Fibroblast of lung (primary cell): ENCODE measurements at places on chromosomes 11 and 22. TPM values are rescaled to one million over a fixed set of nuclear protein-coding genes. Genes with fewer than 3 reads are reported as not detected.

DNA sequence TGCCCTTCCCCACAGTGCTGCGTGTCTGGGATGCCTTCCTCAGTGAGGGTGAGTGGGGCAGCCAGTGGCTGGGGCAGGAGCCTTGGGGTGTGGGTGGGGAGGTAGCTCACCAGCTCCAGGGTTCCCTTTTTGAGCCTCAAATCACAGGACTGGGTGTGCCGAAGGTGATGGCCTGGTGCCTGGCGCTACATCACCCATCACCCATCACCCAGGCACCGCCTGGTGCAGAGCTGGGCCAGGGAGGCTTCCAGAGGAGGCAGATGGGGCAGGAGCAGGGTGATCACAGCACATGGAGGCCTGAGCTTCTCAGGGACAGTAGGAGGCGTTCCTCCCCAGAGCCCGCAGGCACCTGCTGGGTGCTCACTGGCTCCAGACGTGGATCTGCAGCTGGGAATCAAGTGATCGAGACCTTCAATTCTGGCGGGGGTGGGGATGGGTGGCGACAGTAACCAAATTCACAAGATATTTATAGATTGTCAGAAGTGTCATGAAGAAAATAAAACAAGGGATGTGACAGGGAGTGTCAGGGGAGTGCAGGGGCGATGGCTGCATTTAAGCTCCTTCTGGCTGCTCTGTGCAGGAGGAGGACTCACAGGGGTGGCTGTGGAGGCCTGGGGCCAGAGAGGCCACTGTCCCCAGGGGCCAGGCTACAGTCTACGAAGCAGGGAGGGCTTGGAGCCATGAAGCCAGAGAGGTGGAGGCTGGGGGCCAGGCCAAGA lies 3.2 kb downstream of the TBC1D10C start:
- H3K27ac ChIP-seq: no peak overlapping the region
- H3K4me1 ChIP-seq: no peaks in the 10 kb centered on the region
- H3K36me3 ChIP-seq: no peaks in the 10 kb centered on the region
- DNase-seq: no peak
- no peak overlapping the region for H3K4me3 ChIP-seq
- peaks cover 21% of the 10 kb centered on the region for H3K27me3 ChIP-seq

DNA sequence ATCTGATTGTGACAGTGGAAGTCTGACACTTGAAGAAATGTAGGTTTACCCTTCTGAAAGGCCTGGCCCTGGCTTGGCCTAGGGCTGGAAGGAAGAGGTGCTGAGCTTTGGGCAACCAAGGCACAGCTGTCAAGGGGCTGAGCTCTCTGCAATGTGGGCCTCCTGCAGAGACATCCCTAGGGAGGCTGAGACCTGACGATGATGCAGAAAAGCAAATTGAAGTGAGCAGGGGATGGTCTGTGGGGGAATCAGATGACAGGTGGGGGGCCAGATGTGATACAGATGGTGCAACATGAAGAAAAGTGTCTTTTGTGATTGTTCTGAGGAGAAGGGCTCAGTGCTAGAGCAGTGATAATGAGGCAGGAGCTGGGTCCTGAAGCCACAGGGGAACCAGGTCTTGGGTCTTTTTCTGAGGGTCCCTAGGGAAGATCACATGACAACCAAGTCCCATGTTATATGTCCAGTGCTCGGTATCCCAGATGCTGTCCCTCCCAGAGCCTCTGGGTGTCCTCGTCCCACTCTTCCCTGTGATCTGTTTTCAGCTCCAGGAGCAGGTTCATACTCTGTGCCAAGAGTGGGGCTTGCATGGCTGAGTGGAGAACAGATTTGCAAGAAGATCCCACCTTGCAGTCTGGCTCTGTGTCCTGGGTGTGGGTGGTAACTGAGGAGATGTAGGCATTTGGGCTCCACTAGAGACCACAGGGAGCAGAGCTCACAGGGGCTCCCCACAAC lies 79.9 kb upstream of the VPREB1 start:
- H3K27ac ChIP-seq: no peak overlapping the region
- no peaks in the 10 kb centered on the region for H3K36me3 ChIP-seq
- H3K27me3 ChIP-seq: no peaks in the 10 kb centered on the region
- no peak for DNase-seq
- no peaks in the 10 kb centered on the region for H3K4me1 ChIP-seq
- H3K4me3 ChIP-seq: no peak overlapping the region

- no peaks in the 10 kb centered on the region for H3K36me3 ChIP-seq
- DNase-seq: no peak
- no peaks in the 10 kb centered on the region for H3K4me1 ChIP-seq
- no peak overlapping the region for H3K27ac ChIP-seq
- H3K27me3 ChIP-seq: peaks cover 26% of the 10 kb centered on the region
Measured at GRCh38 chr11:44875037-44875436, 75.6 kb downstream of the TP53I11 start.

DNA sequence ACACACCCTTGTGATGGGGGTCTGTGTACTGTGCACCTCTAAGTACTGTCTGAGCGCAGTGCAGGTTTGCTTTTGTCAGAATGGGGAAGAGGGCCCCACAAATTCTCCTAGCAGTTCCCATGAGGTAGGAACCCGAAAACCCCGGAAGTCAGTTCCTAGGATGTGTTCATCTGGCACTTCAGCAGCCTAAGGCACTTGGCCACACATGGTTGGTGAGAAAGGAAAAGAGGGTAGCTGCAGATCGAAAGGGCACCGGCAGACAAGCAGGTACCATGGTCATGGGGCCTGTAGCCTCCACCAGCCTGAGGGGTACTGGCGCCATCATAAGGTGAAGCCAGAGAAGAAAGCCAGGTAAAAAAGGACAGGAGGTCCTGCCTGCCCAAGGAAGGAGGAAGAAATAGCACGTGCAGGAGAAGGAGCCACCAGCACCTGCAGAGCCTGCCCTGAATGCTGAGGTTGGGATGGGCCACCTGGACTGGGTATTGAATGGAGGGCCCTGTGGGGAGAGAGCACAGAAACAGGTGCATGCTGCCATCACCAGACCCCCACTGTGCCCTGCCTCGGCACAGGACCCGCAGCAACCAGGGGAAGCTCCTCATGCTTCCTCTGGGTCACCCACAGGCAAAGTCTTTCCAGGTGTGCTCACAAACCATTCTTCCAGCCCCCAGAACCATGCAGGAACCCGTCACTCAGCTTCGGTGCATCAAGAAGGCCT lies 8.1 kb upstream of the CASTOR1 start:
- no peak for DNase-seq
- H3K36me3 ChIP-seq: peaks cover 28% of the 10 kb centered on the region
- no peak overlapping the region for H3K4me3 ChIP-seq
- H3K4me1 ChIP-seq: peaks cover 6% of the 10 kb centered on the region
- H3K27ac ChIP-seq: no peak overlapping the region

- H3K4me3 ChIP-seq: no peak overlapping the region
- H3K36me3 ChIP-seq: no peaks in the 10 kb centered on the region
- no peaks in the 10 kb centered on the region for H3K27me3 ChIP-seq
- no peak overlapping the region for H3K27ac ChIP-seq
- H3K4me1 ChIP-seq: no peaks in the 10 kb centered on the region
- DNase-seq: peak; percentile 65
Measured at GRCh38 chr11:78380615-78381051, 37.0 kb downstream of the GAB2 start.

DNA sequence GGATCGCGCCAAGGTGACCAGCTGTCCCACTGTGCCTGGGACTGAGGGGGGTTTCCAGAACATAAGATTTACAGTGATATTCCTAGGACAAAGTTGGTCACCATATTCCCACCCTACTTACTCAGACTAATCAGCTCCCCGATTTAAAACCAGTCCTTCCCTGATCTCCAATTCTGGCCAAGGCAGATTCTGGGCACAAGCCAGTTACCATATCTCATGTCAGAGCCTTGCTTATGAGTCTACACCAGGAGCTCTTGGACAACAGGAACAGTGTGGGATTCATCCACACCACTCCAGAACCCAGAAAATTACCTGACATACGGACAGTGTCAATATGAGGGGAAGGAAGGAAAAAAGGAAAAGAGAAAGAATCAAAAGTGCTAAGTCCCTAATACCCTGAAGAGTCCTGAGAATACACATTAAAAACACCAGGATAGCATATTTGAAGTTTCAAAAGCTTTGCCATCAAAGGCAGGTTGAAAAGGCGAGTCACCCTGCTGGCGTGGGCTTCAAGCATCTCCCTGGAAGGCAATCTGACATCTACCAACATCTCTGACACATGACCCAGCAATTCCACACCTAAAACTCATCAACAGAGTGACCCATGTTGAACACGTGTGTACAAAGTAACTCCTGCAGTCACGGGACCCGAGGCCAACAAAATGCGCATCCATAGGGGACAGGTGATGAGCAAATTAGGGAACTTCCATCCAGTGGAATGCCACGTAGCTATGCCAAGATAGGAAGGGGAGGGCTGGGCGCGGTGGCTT lies 8.0 kb upstream of the IL2RB start:
- no peak overlapping the region for H3K27ac ChIP-seq
- no peaks in the 10 kb centered on the region for H3K36me3 ChIP-seq
- no peak overlapping the region for H3K4me3 ChIP-seq
- H3K4me1 ChIP-seq: no peaks in the 10 kb centered on the region
- H3K27me3 ChIP-seq: peaks cover 8% of the 10 kb centered on the region

DNA sequence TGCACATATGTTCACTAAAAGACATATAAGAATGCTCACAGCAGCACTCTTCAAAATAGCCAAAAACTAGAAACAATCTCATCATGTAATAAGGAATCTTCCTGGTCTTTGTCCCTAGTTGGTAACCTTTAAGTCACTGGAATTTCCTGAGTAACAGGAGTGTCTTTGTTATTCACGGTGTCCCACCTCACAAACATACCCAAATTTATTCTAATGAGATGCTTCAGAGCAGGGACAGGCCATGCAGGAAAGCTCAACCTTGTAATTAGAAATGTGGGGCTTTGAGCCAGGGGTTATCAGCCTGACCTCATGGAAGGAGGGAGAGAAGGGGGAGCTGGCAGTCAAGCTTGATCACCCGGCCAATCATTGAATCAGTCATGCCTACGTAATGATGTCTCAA lies 40.3 kb upstream of the NFRKB start:
- H3K27me3 ChIP-seq: no peaks in the 10 kb centered on the region
- no peak overlapping the region for H3K27ac ChIP-seq
- H3K36me3 ChIP-seq: peaks cover 3% of the 10 kb centered on the region
- DNase-seq: no peak
- H3K4me1 ChIP-seq: no peaks in the 10 kb centered on the region

- no peak for DNase-seq
- no peaks in the 10 kb centered on the region for H3K27me3 ChIP-seq
- H3K4me1 ChIP-seq: peaks cover 24% of the 10 kb centered on the region
- no peaks in the 10 kb centered on the region for H3K36me3 ChIP-seq
- no peak overlapping the region for H3K27ac ChIP-seq
Measured at GRCh38 chr22:37192204-37192603, 4.2 kb upstream of the C1QTNF6 start.

DNA sequence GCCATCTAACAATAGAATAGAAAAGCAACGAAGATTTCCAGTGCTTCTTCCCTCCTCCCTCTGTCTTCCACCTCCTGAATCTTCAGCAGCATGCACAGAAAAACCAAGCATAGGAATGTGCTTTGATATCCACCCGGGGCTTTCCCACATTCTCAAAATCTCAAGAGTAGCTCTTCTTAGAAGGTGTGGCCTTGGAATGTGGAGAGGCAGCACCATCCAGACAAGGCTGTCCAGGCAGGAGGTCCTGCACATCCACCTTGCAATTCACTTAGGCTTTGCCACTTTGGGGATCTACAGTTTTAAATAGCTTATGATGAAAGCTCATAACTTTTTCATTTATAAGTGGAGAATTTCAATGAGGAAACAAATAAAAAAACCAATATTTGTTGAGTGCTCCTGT lies 72.9 kb downstream of the KIRREL3 start:
- no peaks in the 10 kb centered on the region for H3K27me3 ChIP-seq
- H3K4me1 ChIP-seq: peaks cover 5% of the 10 kb centered on the region
- no peak for DNase-seq
- no peaks in the 10 kb centered on the region for H3K36me3 ChIP-seq
- no peak overlapping the region for H3K27ac ChIP-seq

DNA sequence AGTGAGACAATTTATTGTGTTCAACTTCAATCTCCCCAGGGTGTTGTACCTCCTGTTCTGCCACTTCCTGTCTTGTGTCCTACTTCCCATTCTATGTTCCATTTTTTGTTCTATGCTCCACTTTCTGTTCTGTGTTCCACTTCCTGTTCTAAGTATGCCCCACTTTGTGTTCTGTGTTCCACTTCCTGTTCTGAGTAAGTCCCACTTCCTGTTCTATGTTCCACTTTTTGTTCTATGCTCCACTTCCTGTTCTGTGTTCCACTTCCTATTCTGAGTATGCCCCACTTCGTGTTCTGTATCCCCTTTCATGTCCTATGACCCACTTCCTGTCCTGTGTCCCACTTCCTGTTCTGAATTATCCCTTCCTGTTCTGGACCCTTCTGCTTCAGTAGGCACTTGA lies 732.7 kb downstream of the TBC1D22A start:
- no peaks in the 10 kb centered on the region for H3K4me1 ChIP-seq
- H3K27ac ChIP-seq: no peak overlapping the region

DNA sequence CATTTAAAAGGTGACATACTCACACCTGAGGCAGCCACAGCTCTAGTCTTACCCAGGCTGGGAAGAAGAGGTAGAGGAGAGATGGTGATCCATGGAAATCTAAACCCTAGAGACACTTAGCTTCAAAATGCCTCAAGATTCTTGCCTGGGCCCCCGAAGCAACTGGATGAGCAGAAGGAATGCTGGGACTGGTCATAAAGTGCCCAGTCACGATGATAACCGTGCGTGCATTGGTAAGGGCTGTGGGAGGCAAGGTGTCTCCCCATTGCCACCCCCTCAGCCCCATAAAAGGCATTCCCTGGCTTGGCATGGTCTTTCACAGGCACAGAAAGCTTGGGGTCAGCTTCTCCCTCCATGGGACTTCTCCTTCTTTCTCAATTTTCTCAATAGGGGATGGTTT lies 144.5 kb downstream of the DSCAML1 start:
- no peaks in the 10 kb centered on the region for H3K36me3 ChIP-seq
- DNase-seq: no peak
- no peak overlapping the region for H3K4me3 ChIP-seq
- no peaks in the 10 kb centered on the region for H3K27me3 ChIP-seq
- no peaks in the 10 kb centered on the region for H3K4me1 ChIP-seq

DNA sequence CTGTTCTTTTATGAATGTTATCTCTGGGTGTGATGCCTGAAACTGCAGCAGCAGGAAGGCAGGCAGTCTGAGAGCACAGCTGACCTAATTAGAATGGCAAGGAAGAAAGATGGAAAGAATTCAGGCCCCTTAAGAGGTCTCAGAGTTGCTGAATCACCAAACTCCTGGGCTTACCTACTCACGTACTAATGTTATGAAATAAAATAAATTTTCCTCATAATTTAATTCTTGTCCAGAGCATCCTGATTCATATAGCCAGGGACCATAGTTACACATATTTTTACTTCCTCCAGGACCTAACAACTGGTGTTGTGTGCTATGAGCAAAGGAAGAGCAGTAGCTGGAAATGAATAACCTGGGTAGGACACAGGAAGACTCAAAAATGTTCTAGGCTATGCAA lies 41.9 kb downstream of the SNX19 start:
- no peaks in the 10 kb centered on the region for H3K27me3 ChIP-seq
- no peak overlapping the region for H3K4me3 ChIP-seq
- H3K4me1 ChIP-seq: peaks cover 11% of the 10 kb centered on the region
- peak overlapping the region; percentile 50 for H3K27ac ChIP-seq

GRCh38 chr11:31236143-31236542 lies 133.4 kb downstream of the DCDC1 start:
- H3K36me3 ChIP-seq: no peaks in the 10 kb centered on the region
- H3K27me3 ChIP-seq: no peaks in the 10 kb centered on the region
- no peaks in the 10 kb centered on the region for H3K4me1 ChIP-seq
- H3K27ac ChIP-seq: no peak overlapping the region
- H3K4me3 ChIP-seq: no peak overlapping the region

Gene LUZP2
- 0.26 and 0.50 TPM in 2 replicates for total RNA-seq

Gene KCNJ1
- under 0.01 TPM in 1 of 2 replicates, not detected in the other for total RNA-seq

Gene APOL4
- 2.0 and 2.1 TPM in 2 replicates for total RNA-seq

Gene PARVG
- total RNA-seq: not detected in 2 replicates

Gene MISFA
- total RNA-seq: 0.50 and 0.51 TPM in 2 replicates

Gene RIBC2
- total RNA-seq: under 0.01 TPM in 1 of 2 replicates, not detected in the other

Gene GUCD1
- 143 and 178 TPM in 2 replicates for total RNA-seq

Gene RFPL2
- not detected in 2 replicates for total RNA-seq

Gene TMPRSS6
- total RNA-seq: not detected in 2 replicates
